Activated T-helper 1 cell treated with anti-CD3 and anti-CD28 coated beads, Interleukin-12 subunit alpha, Interleukin-12 subunit beta, Interleukin-2, Interleukin-4 antibody, amounts not matched to agents 30 ng/mL and 10 ng/mL and 1 ng/mL, durations not matched to agents 14 hours and 24 hours and 36 hours (primary cell): ENCODE measurements at places on chromosomes 2 and 18. TPM values are rescaled to one million over a fixed set of nuclear protein-coding genes. Genes with fewer than 3 reads are reported as not detected.

DNA sequence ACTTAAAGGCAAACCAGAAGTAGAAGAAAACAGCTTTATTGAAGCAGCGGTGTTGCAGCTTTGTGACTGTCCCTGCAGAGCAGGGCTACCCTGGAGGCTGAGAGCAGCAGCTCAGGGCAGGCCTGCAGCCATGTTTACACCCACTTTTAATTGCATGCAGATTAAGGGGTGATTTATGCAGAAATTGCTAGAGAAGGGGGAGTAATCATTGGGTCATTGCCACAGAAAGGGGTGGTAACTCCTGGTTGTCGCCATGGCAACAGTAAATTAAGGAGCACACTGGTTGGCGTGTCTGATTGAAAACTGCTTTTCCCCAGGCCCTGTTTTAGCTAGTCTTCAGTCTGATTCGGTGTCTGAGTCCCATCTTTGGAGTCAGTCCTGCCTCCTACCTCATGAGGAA is 195.4 kb upstream of the HDAC4 start:
- no peak for DNase-seq

DNA sequence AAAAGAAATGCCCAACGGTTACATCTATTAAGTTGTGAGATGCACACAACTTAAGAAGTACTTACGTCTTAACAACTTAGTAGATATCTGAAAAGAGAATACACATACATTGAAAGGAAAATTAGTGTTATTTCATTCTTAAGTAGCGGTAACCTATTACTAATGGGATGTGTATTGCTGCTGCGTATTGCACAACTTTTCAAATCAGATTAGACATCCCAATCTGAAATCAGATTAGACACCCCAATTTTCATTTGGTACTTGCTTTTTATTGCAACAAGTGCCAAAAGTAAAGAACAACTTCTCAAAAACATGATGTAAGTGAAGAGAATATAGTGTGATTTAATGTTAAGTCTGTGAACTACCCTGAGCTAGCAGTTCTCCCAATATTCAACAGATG is 155.5 kb downstream of the DSC3 start:
- no peak for DNase-seq

GRCh38 chr2:153715218-153715850 is 156.4 kb upstream of the GALNT13 start:
- DNase-seq: no peak

- DNase-seq: no peak
These were observed 12.4 kb downstream of the NMI start for GRCh38 chr2:151277067-151277466.

GRCh38 chr18:63470751-63471150 is 6.0 kb upstream of the SERPINB5 start:
- no peak for DNase-seq

- DNase-seq: no peak
These were observed 232.1 kb downstream of the RBM43 start for GRCh38 chr2:151029406-151030157.

The B3GNT7 gene
- not detected in 2 replicates for total RNA-seq

The AQP12B gene
- total RNA-seq: not detected in 2 replicates
